ENCODE measurements at places on chromosomes 7 and 10.

DNA sequence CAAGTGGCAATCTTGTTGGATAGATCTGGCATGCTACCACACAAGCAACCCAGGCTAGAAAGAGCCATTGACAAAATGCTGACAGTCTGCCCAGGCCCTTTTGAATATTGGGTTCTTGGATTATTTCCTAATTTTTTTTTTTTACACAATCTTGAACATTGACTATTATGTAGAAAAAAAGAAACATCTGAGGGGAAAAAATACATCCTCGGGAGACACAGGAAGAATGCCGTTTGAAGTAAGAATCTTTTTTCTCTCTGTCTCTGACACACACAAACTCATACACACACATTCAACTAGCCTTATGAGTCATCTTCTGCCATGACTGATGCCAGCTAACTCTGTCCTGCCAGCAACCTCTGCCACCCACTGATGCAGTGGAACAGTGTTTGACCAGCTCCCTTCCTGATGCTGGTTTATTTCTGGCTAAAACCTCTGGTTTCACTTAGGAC is 47.2 kb downstream of the SORBS1 start:
- DNase-seq, result no peak

DNA sequence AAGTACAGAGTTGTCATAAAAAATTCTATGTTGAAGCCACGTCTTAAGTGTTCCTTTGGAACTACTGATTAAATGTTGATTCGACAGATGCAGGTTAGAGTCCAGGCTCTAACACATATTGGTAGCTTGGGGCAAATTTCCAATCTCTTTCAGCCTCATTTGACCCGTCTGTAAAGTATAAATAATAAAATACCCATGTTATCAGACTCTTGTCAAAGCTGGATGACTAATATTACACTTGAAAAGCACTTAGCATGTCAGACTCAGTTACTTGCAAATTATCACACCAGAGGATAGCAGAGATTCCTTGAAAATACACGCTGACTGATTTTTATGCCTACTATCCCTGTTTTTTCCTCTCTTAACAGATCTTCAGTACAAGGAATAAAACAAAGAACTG is 18.1 kb upstream of the MACC1 start:
- DNase-seq, result no peak

GRCh38 chr7:110522761-110523200 is 568.1 kb upstream of the LRRN3 start:
- no peak for DNase-seq

GRCh38 chr7:1543826-1544177 is 12.2 kb downstream of the TMEM184A start:
- no peak for DNase-seq

GRCh38 chr7:158049271-158049670 is 538.4 kb downstream of the PTPRN2 start:
- DNase-seq, result no peak

- DNase-seq, result no peak
Measured at GRCh38 chr7:106196460-106197021, 84.4 kb upstream of the SYPL1 start.

DNA sequence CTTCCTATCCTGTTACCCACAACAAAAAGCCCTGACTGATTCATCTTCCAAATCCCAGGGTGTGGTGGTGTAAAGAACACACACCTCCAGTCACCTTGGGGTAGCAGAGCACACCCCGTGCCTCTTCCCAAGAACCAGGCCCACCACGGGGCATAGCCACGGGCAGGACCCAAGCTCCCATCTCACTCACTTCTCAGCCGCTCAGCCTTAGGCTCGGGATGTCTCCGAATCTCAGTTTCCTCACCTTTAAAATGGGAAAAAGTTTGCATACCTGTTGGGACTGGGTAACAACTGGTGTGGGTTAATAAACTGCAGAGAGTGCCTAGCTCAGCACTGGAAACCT is 139.0 kb downstream of the FGFR2 start:
- DNase-seq, result no peak

DNA sequence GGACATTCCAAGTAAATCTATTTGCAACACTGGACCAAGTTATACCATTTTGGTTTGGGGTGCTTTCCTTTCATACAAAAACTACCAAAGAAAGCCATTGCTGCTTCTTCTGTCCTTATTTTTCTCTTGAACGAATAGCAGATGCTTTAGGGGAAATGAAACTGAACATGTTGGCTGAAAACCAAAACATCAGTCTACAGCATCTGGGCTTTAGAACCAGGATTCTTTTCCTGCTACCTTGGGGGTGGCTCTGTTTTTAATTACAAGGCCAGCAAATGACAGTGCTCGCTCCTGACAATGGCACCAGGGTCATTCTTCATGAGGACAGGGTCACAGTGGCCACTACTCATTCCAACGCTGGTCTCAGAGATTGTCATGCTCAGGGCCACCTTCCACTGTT is 80.3 kb downstream of the WDR11 start:
- DNase-seq, result no peak
